Right renal pelvis (tissue), 4 donors: ENCODE measurements at places on chromosomes 16 and 17. TPM values are rescaled to one million over a fixed set of nuclear protein-coding genes. Genes with fewer than 3 reads are reported as not detected.

- DNase-seq, result no peak
Measured at GRCh38 chr17:32015245-32016013, 8.2 kb downstream of the LRRC37B start.

The LGALS9B gene
- polyA plus RNA-seq, result not detected

- DNase-seq, result no peak
Measured at GRCh38 chr17:7515911-7516610, 31.9 kb downstream of the POLR2A start.

DNA sequence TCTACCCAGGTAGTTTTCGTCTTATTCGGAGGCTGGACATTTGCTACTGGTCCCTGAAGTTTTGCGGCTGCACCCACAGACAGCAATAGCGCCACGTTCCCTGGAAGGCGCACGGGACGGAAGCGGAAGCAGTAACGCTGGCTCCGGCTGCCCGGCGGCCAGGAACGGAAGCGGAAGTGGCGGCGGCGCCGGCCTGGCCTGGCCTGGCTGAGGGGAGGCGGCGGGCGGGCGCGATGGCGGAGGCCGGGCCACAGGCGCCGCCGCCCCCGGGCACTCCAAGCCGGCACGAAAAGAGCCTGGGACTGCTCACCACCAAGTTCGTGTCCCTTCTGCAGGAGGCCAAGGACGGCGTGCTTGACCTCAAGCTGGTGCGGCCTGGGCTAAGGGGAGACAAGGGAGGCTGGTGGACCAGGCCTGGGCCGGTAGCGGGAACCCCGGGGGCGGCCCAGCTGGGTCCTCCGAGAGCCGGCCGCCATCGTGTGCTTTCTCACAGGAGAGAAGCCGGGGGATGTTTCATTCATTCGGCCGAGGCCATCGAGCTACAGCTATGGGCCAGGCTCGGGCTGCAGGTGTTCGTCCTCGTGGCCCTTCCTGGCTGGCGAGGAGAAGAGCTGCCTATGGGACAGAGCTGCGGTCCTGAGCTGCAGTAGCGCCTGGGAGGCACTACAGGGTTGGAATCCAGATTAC, at the start of gene E2F4:
Gene E2F4 (plus strand): TSS at position 161 of the 687 bp plus-strand sequence. CDS start 73 bp downstream, at position 234.
- peak; percentile 85 for DNase-seq

DNA sequence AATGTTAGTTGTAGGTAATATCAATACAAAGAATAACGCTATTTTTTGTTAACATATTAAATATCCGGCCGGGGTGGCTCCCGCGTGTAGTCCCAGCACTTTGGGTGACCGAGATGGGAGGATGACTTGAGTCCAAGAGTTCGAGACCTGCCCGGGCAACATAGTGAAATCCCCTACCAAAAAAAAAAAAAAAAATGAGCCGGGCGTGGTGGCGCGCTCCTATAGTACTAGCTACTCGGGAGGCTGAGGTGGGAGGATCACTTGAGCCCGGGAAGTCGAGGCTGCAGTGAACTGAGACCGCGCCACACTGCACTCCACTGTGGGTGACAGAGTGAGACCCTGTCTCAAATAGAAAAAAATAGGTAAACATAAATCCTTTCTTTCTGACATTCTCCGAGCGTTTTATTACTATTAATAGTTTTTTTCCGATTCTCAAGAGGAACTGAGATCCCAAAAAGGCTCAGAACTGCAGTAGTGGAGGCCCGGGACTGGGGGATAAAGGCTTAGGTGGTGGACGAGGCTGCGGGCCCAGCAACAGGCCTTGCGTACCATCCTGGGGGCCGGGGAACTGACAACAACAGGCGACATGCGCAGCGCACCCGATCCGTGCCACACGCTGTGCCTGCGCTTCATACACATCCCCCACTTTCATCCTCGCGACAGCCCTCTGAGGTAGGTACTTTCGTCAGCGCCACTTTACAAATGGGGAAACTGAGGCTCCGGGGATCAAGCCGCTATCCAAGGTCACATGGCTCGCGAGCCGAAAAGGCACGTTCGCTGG, 919 bp downstream of the N4BP1 start:
- DNase-seq, result peak; percentile 12
